ENCODE measurements at places on chromosomes 7 and 10. TPM values are rescaled to one million over a fixed set of nuclear protein-coding genes. Genes with fewer than 3 reads are reported as not detected.

GRCh38 chr7:2796358-2797352, 47.5 kb downstream of the GNA12 start:
- peak; percentile 90 for DNase-seq

DNA sequence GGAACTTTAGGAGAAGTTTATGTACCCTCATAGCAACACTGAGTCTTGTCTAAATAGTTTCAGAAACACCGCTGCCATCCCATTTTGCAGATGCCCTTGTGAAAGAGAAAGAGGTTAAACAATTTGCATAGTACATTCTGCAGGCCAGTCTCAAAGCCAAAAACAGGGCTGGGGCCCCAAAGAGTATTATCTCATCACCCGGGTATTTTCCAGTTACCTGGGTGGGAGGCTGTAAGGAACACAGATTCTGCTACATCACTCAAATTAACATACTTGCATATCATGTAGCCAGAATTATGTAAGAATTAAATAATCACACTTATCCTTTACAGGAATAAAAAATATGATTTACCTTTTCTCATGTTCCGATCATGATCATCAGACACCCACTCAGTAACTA, 3.1 kb upstream of the FAM171A1 start:
- DNase-seq, result no peak

DNA sequence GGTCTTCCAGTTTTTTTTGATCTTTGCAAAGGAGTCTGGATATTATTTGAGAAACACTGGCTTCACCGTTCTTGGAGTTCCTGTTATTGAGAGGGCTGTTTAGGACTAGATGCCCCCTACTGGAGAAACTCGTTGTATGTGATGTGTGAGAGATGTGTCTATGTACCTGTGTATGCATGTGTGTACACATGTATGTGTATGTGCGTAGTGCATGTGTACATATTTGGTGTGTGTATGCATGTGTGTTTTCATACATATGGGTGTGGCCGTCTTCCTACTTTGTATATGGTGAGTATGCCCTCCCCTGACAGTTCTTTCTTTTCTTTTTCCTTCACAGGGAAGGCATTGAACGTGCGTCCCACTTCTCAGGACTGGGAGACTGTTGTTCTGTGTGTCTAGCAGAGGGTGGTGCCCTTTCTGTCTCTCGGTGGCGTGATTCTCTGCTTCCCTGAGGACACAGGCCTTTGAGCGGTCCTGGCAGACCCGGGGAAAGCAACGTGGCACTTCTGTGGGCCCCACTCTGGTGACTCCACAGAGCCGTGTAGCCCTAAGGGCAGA, 3.0 kb upstream of the CALHM3 start:
- no peak for DNase-seq

GRCh38 chr10:128642023-128642422, 515.8 kb upstream of the MKI67 start:
- no peak for DNase-seq

DNA sequence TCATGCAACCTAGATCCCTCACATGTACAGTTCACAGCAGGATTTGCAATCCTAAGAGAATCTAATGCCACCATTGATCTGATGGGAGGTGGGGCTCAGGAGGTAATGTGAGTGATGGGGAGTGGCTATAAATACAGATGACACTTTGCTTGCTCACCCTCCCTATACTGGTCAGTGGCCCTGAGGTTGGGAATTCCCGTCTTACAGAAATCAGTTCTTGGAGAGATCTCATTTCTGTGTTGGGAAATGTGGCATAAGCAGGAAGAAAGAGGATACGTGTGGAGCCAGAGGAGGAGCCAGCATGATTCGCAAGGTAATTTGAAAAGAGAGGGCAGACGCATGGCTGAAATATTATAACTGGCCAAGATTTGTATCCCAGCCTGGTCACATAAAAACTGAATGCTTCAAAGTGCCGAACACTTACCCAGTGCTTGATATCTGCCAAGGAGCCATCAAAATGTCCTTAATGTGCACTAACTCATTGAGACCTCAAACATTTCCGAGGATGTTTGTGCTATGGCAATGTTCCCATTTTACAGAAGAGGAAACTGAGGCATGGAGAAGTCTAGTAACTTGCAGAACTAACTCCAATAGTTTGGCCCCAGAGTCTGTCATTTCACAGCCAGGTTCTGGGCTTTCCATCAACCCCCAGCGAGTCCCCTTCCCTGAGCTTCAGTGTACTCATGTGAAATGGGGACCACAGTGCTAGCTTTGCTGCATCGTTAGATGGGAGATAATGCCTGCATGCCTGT, 5.5 kb upstream of the IKZF1 start:
- DNase-seq, result no peak

GRCh38 chr10:91541481-91541880, 91.4 kb downstream of the PPP1R3C start:
- DNase-seq, result no peak

Gene GSTO2
- total RNA-seq, result 1.7 TPM

DNA sequence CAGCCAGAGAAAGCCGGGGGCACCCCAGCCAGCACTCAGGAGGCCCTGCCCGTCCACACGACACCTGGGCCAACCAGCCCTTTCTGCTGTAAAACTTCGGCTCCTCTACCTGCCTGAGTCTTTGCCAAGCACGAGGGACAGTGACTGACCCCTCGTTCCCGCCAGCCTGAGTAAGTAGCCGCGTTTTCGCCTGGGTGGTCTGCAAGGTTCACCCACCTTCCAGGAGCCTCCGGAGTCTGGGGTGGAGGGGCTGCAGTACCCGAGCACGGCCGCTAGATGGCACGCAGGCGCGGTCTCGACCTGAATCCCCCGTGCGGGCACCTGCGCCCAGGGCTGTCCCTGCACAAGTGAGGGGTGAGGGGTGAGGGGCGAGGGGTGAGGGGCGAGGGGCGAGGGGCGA, 192.7 kb downstream of the PTPRN2 start:
- peak; percentile 79 for DNase-seq

DNA sequence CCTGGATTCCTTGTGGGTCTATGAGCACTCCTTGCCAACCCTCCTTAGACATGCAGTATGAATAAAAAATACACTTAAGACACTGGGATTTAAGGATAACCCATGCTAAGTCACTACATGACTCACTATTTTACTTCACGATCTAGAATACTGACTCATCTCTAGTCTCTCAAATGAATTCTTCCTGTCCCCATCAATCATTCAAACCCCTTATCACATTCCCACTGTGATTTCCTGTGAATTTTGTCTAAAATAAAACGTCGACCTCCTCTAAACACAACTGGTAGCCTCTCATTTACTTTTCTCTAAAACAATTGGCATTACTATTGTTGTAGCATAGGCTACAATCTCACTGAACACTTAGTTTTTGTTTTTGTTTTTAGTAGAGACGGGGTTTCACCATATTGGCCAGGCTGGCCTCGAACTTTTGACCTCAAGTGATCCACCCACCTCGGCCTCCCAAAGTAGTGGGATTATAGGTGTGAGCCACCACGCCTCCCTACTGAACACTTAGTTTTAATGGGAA, 3.9 kb upstream of the IQUB start:
- DNase-seq, result no peak

Gene KIAA1217
- total RNA-seq, result 15.9 TPM

Gene TRPV6
- total RNA-seq, result not detected

Gene FXYD4
- total RNA-seq, result not detected

Gene CFAP58
- 1.1 TPM for total RNA-seq

GRCh38 chr10:33052915-33053810, 95.1 kb upstream of the ITGB1 start:
- no peak for DNase-seq

Gene MYOZ1
- total RNA-seq, result 3.2 TPM

Data from aorta (tissue), 5 donors.